ENCODE measurements at places on chromosomes 7 and 10. TPM values are rescaled to one million over a fixed set of nuclear protein-coding genes. Genes with fewer than 3 reads are reported as not detected.

DNA sequence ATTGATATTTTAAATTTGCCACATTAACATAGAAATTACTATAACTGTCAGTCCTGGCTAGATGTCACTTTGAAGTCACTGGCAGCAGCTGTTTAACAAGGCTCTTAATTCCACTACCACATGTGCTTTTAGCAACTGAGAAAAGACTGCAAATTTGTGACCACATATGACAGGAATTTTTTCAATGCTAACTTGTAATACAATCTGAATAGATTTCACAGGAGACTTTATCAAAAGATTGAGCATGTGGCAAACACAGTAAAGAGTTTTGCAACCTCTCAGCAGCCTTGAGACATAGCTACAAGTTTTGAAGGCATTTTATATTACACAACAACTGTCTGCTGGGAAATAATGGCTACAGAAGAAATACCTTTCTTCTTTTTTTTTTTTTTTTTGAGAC lies 73.0 kb downstream of the MICU1 start:
- DNase-seq = no peak

DNA sequence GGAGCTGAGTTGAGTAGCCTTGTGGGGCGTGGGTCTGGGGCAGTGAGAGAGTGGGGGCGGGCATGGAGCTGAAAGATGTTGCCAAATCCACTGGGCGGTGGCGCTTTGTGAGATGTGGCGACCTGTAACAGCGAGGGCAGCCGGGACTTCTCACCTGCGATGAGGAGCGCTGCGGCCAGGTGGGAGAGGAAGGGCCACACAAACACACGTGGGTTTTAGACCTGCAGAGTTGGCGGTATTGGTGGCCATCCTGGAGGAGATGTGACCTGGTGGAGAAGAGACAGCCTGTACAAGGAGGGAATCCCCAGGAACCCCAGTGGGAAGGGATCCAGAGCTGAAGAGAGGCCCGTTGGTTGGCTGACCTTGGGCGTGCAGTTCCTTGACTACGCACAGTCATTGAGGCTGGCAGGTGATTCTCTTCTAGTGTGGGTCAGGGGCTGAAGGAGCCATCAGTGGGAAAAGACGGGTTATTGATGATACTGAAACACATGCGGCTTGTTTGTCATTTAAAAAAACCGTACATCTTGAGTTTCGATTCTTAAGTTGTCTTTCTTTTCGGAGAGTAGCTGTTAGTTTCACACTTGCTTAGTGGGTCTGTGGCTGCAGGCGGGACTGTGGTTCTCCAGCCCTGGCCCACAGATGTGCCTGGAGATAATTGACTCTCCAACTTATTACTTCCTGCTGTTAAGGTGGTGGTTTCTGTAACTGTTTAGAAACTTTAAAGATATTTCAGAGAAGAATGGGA lies 2.4 kb downstream of the CHST12 start:
- no peak for DNase-seq

GRCh38 chr10:72030762-72031543 lies 57.4 kb downstream of the SPOCK2 start:
- peak; percentile 97 for DNase-seq

GRCh38 chr10:119132521-119133345 lies 28.8 kb downstream of the DENND10 start:
- DNase-seq = no peak

DNA sequence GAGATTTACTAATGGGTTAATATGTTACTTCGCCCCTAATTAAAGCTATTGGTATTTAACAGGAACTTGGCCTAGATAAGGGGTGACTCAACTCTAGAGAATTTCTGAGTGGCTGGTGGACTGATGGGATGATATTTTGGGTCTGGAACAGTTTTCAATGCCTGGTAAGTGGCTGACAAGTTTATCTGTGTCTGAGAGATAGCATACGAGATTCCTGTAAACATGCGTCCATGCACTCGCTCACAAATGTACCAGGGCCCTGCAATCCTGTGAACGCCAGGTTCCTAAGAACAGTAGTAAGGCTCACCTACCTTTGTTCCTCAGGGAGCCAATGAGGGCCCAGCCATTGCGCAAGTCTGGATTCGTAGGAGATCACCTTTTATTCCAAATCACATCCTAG lies 683.8 kb upstream of the ANKRD30A start:
- no peak for DNase-seq

DNA sequence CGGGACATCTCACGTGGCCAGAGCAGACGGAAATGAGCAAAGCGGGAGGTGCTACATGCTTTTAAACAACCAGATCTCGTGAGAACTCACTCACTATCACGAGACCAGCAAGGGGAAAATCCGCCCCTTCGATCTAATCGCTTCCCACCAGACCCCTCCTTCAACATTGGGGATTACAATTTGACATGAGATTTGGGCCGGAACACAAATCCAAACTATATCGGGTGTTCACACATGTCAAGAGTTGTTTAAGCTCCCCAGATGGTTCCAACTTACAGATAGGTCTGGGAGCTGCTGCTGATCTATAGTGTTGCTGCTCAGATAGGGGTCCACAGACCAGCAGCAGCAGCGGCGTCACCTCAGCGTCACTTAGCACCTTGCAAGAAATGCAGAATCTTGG lies 194.9 kb downstream of the GPAM start:
- no peak for DNase-seq

DNA sequence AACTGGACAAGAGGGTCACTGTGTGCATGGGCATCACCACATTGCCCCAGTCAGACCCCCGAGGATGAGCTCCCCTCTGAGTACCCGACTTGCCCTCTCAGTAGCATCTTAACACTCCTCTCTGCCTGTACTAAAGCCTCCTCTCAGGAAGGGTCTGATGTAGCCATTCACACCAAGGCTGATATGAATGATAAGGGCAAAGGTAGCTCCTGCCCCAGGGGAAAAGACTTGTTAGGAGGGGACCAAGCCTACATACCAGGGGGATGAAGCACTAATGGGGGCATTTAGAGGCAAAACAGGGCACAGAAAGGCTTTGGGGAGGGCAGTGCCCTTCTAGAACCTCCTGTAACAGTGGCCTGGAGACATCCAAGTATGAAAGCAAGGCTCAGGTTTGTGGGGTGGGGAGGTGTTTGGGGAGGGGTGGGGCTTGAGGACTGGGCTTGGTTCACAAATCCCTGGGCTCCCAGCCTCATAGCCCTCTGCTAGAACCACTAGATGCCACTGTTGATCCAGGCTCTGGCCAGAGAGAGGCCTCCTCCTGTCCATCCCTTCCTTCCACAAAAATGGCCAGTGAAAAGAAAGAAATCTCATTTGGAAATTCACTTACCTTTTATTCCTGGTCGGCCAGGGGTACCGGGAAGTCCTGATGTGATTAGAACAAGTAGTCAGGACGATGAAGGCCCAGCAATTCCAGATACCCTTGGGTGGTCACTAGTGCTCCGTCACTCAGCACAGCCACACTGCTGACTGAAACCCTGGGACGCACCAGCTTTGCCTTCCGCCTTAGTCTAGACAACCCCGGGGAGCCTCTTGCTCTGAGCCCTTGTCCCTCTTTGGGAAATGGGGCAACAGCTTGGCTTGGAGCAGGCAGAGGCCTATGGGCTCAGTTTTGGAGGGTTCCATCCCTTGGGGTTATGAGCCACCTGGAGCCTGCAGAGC lies 40.3 kb downstream of the COL17A1 start:
- DNase-seq = peak; percentile 66

DNA sequence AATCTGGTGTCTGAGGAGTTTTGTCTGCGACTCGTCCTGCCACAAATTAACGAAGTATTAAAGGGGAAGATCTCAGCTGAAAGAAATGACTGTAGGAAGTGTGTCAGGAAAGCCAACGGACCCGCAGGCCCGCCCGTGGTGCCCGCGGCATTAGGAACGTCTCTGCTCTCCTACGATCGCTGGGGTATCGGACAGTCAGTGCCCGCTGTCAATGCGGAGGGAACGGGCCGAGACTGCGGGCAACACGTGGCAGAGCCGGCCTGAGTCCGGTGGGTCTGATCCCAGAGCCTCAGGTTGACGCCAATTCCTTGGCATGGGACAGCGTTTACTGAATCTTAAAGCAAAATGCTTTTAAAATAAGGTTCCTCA lies 128.7 kb downstream of the KBTBD2 start:
- DNase-seq = no peak

GRCh38 chr7:17318146-17318545 lies 19.7 kb downstream of the AHR start:
- no peak for DNase-seq

DNA sequence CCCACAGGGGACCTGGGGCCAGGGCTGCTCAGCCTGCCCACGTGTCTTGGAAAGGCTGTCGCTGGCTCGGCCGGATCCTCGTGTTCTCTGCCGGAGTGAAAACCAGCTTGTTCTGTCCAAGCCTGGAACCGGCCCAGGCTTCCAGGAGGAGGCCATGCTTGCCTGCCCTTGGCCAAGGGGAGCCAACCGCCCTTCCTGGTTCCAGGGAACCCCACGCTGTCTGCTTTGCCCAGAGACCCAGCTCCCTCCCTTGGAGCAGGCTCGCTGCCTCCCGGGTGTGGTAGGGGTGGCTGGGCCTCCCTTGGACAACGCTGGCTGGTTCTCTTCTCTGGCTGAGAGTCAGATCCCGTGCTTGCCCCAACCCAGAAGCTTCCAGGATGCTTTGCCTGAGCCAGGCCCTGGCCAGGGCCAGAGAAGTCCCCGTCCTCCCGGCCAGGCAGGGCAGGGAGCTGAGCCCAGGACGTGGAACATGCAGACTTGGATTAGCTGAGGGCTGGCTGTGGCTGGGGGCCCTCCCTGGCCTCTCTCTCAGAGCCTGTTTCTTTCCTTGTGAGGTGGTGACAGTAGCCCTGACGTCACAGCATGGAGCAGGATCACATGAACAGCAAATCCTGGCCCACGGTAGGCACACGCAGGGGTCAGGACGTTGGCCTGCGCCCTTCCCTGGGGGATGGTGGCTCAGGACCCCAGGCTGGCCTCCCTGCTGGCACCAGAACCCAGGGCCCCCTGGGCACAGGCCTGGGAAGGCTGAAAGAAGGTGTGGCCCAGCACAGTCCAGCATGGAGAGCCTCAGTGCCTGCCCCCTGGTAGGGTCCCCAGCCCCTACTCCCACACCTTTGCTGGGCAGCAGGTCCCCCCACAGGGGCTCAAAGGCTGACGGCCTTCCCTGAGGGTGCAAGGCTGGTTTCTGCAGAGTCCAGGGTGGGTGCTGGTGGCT lies 67.5 kb downstream of the PWWP2B start:
- peak; percentile 90 for DNase-seq

GRCh38 chr10:30583778-30584415 lies 45.7 kb downstream of the LYZL2 start:
- peak; percentile 79 for DNase-seq

GRCh38 chr10:93821051-93821772 lies 63.5 kb downstream of the LGI1 start:
- no peak for DNase-seq

DNA sequence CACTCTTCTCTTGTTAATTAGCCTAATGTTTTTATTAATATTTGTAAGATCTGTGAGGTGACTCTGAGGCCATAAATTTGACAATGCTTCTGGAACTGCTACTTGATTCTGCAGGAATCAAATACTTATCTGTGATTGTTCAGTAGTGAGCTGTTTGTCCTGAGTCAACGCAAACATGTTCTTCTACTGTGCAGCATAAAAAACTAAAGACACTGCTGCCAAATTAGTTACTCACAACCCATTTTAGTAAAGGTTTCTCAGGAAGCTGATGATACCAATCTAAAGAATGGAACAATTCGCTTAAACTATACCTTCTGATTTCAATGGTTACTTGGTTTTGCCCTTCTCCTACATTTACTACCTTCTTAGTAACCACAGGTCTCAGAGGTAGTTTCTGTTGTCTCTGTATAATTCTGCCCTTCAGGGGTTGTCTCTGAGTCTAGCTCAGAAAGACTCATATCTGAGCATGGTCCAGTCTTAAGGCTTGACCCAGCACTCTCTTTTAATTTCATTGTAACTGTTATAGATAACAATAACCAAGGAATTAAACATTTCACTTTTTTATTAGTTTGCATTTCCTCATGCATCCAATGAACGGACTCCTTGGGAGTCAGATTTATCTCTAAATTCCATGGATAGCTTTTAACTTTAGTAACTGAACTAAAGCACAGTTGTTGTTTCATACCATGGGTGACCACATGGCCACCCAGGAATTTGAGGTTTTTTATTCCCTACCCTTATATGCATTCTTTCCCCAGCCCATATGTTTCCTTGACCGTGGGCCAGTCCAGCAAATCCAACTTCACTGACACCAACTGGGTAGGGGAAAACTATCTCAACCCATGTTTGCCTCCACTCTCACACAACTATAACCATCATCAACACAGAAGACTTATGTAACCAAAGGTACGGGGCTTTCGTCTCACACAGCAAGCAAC lies 309.5 kb upstream of the TEX47 start:
- no peak for DNase-seq

WDR91 gene
- total RNA-seq = 23.8 TPM

DNAJC30 gene
- total RNA-seq = 25.0 TPM

CLEC5A gene
- total RNA-seq = 0.74 TPM

CNTNAP2 gene
- 4.4 TPM for total RNA-seq

SLC39A12 gene
- 0.47 TPM for total RNA-seq

TAS2R5 gene
- 13.4 TPM for total RNA-seq

SP8 gene
- 2.1 TPM for total RNA-seq

HOXA6 gene
- total RNA-seq = not detected
